ENCODE measurements at places on chromosomes 3 and 15.
A peak's percentile ranks its signal among the peaks of the same experiment; 100 is the strongest.

DNA sequence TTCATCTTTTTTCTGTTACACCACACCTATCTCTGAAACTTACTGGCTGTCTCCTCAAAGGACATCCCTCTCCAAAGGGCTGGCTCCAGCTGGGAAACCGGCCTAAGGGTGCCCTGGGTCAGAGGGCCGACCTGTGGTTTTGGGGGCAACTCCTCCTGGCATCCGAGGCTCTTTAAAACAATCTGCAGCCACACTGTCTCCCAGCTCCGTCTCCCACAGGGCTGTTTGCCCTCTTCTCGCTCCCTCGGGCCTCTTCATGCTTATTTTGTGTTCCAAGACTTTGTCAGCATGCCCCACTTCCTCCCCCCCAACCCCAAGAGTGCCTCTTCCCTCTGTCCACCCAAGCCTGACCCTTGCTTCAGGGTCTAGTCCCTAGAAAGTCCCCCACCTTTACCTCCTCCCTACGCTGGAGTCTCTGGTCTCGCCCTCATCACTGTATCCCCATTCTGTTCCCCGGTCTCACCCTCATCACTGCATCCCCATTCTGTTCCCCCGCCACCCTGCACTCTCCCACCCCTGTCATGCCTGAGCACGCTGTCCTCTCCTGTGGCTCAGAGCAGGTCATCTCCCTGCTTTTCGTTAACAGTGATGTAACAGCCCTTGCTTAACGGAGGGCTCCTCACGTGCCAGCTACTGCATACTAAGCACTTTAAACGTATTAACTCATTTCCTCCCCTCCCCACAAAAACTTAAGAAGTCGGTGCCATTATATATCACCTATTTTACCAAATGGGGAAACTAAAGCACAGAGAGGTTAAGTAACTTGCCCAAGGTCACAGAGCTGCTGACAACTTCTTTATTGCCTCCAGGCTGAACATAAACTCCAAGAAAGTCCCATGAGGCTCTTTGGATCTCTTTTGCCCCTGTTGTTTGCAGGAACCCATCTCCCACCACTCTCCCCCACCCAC lies 1.1 kb upstream of the CSK start:
- peak; percentile 64 for DNase-seq

GRCh38 chr3:118766306-118766669 lies 268.4 kb downstream of the IGSF11 start:
- DNase-seq, result no peak

DNA sequence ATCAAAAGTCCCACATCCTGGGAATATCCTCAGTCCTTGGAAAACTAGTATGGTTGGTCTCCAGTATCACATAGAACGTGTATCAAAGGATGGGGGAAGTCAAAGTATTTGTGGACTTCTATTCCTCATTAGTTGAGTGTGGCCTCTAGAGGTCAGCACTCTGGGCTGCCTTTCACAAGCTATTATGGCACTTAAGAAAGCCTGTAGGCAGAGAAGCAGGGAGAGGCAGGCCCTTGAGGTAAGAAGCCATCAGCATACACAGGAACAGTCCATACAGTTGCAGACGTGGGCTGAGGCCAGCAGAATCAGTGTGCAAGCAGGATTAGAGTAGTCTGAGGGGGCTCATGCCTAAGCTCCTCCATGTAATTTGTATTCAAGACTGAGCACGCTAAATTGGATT lies 341.7 kb downstream of the CLSTN2 start:
- DNase-seq, result no peak

- no peak for DNase-seq
Observed at GRCh38 chr3:8887435-8888300, 75.6 kb downstream of the RAD18 start.

- DNase-seq, result no peak
Observed at GRCh38 chr3:164537485-164537884, 540.8 kb downstream of the SI start.

DNA sequence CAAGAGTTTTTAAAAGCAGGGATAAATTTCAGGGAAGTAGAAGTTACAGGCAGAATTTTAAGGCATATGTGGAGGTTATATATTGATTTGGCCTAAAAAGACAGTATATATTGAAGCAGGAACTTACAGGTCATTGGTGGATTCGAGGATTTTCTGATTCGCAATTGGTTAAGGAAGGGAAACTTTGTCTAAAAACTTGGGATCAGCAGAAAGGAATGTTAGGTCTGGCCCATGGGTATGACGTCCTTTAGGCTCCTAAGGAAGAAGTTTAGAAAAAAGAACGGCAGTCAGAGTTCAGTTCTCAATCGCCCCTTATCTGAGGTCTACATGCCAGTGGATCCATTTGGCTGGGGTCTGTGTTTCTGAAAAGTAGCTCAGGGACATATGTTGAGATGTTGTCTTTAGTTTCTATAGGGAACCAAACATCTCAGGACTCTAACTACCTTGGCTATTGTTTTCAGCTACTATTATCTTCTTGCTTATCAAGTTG lies 33.2 kb upstream of the ACP3 start:
- DNase-seq, result no peak

DNA sequence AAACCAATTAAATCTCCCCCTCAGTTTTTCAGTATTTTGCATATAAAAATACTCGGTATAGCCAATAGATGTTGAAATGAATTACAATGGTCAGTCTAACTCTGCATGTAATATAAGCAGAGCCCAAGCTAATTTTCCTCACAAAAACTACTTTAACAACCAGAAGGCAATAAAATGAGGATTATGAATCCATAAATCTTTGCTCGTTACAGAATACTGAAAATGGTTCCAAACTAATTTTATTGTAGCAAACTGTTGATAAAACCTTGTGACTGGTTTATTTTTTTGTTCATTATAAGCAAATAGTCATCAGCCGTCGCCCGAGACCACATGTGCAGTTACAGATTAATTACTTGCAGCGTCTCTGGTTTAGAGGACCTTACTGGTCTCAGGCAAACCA lies 183.2 kb downstream of the SSR3 start:
- DNase-seq, result no peak

GRCh38 chr15:34059476-34059875 lies 20.5 kb upstream of the AVEN start:
- DNase-seq, result no peak

DNA sequence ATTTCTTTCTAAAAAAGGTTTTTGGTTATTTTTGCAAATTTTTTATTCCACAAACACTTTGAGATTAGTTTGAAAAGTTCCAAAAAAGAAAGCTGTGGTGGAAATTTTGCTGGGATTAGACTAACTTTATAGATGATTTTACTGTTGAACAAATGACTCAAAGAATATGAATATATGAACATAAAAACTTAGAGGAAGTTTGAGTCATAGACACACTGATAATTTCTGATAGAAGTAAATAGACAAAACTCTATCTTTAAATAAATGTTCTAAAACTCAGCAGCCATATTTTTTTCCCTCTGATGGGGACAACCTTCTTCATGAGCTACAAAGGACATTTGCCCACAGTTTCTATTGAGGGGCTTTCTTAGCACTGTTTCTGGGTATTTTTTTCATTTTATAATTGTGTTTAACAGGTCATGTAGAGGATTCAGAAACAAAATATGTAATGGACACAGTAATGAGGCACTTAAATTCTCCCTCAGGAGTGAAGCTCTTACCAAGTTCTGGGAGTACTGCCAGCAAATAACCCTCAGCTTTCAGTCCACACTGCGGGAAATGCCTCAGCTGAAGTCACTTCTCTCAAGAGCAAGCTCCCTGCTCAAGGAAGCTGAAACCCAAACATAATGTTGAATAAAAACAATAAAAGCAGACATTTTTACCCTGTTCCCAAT lies 157.6 kb downstream of the NFKBIZ start:
- DNase-seq, result no peak

DNA sequence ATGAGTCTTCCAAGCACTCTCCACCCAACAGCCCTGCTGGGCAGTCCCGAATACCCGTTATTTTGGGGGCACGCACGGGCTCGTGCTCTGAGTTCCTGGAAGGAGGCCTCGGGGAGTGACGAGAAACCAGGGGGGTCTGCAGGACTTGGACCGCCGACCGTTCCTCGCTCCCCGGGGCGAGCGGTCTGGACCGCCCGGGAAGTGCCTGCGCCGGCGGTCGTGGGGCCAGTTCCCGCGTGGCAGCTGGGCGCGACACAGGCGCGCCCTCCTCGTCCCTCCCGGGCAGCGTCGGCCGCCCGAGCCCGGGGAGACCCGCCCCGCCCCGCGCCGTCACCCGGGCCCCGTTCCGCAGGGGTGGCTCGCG lies 387 bp downstream of the GNB4 start:
- no peak for DNase-seq

DNA sequence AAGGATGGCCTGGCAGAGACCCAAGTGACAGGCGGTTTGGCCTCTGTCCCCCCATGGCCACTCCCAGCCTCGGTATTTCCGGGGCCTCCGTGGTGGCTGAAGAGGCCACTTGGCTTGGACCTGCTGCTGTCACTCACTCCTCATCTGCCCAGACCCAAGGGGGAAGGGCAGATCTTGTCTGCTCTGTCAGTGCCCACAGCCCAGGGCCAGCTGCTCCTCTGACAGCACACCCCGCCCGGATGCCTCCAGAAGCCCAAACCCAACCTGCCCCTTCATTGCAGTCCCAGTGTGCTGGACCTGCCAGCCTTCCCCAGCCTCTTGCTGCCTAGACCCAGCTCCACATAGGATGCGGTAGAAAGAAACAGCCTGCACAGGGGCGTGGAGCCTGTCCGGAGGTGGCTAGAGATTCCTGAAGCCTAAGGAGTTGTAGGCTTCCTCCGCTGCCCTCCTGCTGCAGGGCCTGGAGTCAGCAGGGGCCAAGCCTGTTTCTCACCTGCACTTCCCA lies 52.0 kb downstream of the MAGEF1 start:
- no peak for DNase-seq

GRCh38 chr3:112043621-112044201 lies 9.2 kb downstream of the TMPRSS7 start:
- peak; percentile 51 for DNase-seq

- DNase-seq, result no peak
Observed at GRCh38 chr3:114590309-114591047, 296.6 kb downstream of the TIGIT start.

All from CD4-positive, CD25-positive, alpha-beta regulatory T cell (primary cell).